Fibroblast of skin of right biceps (primary cell): ENCODE measurements at places on chromosomes 3 and 15.

GRCh38 chr3:30259730-30260129 lies 346.7 kb upstream of the TGFBR2 start:
- no peak for DNase-seq

- no peak for DNase-seq
These were observed 5.9 kb downstream of the SLC22A13 start for GRCh38 chr3:38271553-38271952.

DNA sequence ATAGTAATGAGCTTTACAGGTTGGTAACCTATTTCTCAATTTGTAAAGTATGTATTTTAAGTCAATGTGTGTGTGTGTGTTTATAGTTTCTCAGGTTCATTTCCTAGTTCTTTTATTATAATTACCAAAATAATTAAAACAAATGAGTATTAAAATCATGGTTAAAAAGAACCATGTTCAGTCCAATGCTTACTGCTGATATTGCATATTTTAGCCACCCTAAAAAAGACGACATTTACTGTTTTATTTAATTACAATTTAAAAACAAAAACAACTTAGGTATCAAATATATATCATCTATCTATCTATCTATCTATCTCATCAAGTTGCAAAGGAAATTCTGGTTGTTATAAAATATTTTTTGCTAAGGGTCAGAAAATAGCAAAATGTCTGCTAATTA lies 203.3 kb downstream of the GBE1 start:
- DNase-seq, result no peak

DNA sequence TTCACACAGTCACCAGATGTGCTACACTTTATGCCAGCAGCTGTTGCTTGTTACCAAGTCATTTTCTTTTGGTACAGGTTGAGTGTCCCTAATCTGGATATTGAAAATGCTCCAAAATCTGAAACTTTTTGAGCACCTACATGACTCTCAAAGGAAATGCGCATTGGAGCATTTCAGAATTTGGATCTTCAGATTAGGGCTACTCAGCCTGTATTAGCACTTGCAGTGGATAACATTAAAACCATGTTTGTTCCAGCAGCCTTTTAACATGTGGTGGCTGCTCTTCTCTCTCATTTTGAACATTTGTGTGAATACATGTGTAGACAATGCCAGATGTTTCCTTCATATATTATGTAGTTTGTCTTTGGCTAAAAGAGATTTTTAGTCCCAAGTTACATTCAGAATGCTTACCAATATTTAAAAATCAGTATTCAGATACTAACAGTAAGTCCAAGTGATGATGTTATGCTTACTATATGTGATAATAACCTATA lies 230.9 kb upstream of the UBE2E1 start:
- no peak for DNase-seq
